Anterior cingulate cortex (tissue), 58 donors: ENCODE measurements at places on chromosomes 13 and 19.

- no peak for DNase-seq
Measured at GRCh38 chr19:30175987-30176386, 196.2 kb upstream of the ZNF536 start.

DNA sequence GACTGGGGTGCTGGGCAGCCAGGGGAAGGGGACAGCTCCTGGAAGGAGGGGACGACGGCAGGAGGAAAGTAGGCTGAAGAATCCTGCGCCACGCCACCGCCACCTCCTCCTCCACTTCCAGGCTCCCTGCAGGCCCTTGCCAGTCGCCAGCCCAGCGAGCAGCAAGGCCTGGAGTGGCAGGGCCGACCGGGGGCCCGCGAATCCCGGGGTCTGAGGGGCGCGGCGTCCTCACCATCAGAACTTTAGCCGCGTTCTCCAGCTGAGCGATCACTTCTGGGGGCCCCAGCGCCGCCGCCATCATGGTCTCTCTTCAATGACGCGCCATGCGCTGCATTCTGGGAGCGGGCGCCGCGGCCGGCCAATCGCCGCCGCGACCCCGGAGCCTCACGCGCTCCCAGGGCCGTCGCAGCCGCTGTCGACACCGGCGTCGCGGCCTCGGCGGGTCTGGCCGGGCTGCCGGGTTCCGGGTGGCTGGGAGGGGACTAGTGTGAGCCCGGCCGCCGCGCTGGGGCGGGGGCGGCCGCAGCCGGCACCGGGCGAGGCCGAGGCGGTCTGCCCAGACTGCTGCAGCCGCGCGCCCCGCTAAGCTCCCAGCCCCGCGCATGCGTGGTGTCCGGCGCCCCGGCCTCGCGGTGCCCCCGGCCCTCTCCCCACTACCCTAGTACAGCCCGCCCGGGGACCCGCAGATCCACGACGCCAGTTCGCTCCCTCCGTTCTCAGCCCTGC, at the start of gene XPO4:
Gene XPO4 (minus strand): TSS at position 309 of the 726 bp plus-strand sequence. CDS start 8 bp downstream, at position 301.
- peak; percentile 85 for DNase-seq

- no peak for DNase-seq
Measured at GRCh38 chr13:37109051-37109678, 3.7 kb upstream of the CSNK1A1L start.

GRCh38 chr19:40174092-40174491, 17.1 kb upstream of the MAP3K10 start:
- DNase-seq = no peak

DNA sequence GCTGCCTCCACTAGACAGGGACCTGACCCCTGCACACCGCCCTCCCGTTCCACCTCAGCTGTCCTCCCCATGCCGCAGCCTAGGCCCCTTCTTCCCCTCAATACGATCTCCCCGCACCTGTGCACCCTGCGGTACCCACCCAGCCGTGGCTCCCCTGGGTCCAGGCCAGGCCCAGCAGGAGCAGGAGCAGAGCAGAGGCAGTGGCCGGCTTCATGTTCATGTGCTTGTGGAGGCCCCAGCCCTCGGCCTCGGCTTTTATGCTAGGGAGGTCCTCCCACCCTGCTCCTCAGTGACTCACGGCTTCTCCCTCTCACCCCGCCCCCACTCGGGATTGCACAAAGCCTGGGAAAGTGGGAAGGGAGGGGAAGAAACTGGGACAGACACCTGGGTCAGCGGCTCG, 11.4 kb upstream of the KRTDAP start:
- peak; percentile 2 for DNase-seq

DNA sequence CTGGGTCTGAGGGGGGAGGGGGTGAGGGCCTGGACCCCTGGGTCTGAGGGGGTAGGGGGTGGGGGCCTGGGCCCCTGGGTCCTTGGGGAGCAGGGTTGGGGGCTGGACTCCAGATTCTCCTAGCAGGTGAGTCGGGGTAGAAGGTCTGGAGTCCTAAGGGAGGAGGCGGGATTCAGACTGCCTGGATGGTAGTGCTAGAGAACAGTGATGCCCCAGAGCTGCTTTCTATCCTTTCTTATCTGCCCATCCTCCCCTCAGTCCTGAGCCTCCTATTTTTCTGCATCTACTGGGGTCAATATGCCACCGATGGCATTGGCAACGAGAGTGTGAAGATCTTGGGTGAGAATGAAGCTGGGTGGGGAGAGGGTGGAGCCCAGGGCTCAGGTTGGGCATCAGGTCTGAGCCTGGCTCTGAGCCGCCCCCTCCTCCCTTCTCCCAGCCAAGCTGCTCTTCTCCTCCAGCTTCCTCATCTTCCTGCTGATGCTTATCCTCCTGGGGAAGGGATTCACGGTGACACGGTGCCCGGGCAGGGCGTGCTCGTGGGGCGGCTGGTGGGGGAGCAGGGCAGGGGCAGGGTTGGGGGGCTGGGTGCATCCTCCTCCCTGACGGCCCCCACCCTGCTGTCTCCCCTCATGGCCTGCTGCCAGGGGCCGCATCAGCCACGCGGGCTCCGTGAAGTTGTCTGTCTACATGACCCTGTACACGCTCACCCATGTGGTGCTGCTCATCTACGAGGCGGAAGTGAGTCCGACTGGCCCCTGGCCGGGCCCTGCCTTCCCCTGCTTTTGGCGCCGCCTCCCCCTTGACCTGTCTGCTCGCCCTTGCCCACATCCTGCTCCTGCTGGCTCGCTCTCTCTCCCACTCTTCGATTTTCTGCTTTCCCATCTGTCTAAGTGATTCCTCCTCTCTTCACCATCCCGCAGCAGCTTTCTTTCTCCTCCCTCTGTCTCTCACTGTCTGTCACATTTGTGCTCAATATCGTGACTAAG, 3.4 kb downstream of the TMEM145 start:
- no peak for DNase-seq

- DNase-seq = no peak
Measured at GRCh38 chr13:44899967-44900366, 89.3 kb downstream of the NUFIP1 start.

GRCh38 chr13:110523180-110523579, 38.3 kb downstream of the RAB20 start:
- DNase-seq = no peak

DNA sequence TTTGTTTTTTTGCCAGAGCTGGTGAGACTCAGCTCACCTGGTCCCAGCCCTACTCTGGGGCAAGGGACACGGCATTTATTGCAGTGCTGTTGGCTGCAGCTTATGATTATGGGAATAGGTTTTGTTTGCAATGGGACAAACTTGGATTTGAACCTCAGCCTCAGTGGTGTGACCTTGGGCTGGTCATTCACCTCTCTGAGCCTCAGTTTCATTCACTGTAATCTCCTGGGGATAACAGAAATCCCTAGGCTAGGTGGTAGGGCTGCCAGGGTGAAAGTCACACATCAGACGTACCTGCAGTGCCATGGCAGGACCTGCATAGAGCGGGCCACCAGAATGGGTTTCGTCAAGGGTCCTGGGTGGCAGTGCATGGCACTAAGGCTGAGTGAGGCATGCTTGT, 73.7 kb upstream of the MEDAG start:
- DNase-seq = no peak

DNA sequence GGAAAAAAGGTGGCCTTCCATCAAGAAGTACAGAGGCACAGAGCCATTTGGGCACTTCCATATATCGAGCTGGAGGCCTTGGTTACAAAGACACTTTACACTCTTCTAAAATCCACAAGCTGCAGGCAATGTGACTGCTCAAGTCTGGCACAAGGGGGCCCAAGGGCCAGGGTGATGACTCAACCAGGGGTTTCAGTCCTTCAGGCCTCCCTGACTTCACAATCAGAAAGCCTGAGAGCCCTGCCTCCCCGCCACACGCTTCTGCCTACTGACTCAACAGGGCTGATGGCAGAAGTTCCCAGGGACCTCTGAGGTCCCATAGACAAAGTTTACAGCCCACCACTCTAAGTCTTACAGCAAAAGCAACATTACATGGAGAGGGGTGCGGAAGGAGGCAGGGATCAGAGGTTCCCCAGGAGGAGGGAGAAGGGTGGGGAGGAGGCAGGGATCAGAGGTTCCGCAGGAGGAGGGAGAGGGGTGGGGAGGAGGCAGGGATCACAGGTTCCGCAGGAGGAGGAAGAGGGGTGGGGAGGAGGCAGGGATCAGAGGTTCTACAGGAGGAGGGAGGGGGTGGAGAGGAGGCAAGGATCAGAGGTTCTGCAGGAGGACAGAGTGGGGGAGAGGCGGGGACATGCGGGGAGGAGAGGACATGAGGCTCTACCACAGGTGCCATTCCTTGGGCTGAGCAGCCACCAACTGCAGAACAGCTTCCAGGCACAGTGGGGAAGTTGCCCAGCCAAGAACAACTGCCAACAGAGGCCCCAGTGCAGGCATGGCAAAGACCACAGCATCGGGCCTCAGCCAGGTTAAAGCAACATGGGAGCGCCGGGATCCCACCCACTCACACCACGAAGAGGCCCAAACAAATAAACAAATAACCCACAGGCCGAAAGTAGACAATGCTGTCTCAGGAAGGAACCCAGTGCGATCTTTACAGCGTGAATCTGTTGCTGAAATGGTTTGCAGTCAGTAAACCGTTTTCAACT, 52.0 kb downstream of the SLC7A1 start:
- no peak for DNase-seq
